ENCODE measurements at places on chromosomes 2 and 18. TPM values are rescaled to one million over a fixed set of nuclear protein-coding genes. Genes with fewer than 3 reads are reported as not detected.

- no peak for DNase-seq
Measured at GRCh38 chr2:23053601-23054000, 331.4 kb upstream of the KLHL29 start.

GRCh38 chr2:54572262-54572635 lies 116.1 kb downstream of the SPTBN1 start:
- DNase-seq: peak; percentile 36

The MTERF4 gene
- total RNA-seq: 70.9 TPM

DNA sequence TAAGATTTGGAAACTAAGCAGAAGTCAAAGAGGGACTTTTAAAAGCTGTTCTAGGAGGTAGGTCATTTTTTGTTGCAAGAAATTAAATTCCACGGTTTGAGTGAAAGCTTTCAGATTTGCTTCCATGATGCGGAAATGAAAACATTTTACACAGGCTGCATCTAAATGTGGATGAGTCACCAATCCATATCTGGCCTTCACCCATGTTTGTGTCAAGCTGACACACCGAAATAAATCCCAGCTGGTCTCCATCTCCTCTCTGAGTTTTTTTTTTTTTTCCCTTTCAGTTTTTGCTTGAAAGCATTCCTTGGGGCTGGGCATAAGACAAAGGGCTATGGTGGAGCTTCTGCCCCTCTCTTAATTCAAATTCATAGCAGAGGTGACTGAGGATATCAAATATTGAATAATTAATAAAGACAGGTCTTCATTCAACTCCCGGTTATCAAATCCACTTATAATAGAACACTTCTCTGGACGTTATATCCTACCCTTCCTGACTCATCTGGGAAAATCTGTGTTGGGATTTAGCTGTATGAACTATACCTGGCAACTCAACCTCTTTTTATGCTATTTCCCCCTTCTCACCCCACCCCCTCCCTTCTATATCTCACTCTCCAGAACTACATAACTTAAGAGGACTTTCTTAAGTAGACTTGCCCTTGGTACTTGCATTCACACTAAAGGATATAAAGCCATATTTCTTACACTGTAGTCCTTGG lies 558.3 kb upstream of the GCFC2 start:
- DNase-seq: peak; percentile 80

DNA sequence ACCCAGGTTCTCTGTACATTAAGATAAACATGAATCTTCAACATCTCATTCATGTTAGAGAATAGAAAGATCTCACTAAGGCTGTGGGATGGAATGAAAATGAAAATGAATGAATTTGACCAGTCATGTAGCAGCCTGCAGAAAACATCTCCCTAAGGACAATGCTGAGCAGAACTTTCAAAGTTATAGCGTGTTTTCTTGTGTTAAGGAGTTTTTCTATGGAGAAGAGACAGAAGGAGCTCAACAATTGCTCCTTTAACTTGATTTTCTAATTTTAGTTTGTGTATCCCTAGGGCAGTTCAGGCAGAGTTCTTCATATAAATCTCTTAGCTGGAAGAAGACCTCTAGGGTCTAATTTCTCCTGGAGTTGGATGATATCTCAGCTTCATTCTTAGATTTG lies 45.2 kb upstream of the PDCL3 start:
- no peak for DNase-seq

- no peak for DNase-seq
Measured at GRCh38 chr18:34744569-34744968, 34.5 kb downstream of the DTNA start.

- peak; percentile 81 for DNase-seq
Measured at GRCh38 chr2:47344890-47345589, 57.9 kb upstream of the MSH2 start.

GRCh38 chr2:119862127-119862889 lies 102.6 kb downstream of the PTPN4 start:
- no peak for DNase-seq

The SPP2 gene
- total RNA-seq: not detected

The CELF4 gene
- 0.51 TPM for total RNA-seq

- peak; percentile 89 for DNase-seq
Measured at GRCh38 chr2:170409164-170409535, 231.2 kb downstream of the MYO3B start.

The SLC9A4 gene
- total RNA-seq: 0.10 TPM

GRCh38 chr2:183868707-183869106 lies 729.6 kb upstream of the ZNF804A start:
- DNase-seq: no peak

DNA sequence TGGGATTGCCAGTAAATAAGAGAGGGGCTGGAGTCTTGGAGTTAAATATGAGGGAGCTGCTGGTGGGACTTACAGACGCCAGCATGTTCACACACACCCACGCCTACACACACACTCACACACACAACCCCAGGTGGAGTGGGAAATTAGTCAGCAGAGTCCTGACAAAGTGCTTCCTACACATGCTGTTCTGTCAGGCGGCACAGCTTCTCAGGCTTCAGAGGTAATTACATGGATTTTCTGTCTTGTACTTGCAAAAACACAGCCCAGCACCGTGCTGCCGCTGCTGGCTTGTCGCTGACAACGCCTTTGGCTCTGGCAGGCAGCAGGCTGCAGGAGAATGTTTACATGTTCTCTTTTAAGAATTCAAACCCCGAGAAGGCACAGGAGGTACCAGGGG lies 1186.3 kb upstream of the CELF4 start:
- peak; percentile 51 for DNase-seq

- DNase-seq: no peak
Measured at GRCh38 chr18:47263430-47264307, 12.2 kb upstream of the SKOR2 start.

DNA sequence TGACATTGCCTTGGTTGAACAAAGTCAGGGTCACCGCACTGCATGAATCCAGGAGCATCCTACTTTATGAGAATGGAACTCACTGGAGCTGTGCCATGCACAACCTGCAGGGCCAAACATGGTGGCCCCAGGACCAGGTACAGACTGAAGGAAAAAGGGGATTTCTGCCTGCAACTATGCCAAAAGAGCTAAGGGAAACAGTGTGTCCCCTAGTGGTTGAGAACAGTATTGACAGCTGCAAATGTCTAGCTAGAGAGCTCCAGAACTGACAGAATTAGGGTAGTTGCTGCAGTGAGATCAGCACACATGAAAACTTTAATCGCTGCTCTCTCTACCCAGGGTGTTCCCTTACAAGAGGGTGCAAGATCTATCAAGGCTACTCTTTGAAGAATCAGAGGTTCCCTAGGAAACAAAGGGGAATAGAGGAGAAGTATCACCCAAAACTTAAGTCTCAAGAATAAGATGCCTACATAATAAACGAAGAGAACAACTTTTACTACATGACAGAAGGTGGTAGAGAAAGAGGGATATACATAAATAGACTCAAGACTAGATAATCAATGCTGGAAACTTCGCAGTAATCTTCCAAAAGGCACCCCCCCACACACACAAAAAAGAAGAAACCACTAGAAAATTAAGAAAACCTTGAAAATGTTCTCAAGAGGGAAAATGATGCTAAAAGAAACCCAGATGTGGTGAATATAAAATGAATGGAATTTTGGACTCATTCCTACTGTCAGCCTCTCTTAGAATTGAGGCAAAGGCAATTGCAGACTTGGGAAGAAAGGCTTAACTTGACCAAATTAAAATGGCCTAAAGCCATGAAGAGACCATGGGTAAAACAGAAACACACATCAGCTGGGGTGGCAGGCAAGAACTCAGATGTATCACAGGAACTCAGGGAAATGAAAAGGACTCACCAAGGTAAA lies 43.6 kb upstream of the IHH start:
- DNase-seq: peak; percentile 20

DNA sequence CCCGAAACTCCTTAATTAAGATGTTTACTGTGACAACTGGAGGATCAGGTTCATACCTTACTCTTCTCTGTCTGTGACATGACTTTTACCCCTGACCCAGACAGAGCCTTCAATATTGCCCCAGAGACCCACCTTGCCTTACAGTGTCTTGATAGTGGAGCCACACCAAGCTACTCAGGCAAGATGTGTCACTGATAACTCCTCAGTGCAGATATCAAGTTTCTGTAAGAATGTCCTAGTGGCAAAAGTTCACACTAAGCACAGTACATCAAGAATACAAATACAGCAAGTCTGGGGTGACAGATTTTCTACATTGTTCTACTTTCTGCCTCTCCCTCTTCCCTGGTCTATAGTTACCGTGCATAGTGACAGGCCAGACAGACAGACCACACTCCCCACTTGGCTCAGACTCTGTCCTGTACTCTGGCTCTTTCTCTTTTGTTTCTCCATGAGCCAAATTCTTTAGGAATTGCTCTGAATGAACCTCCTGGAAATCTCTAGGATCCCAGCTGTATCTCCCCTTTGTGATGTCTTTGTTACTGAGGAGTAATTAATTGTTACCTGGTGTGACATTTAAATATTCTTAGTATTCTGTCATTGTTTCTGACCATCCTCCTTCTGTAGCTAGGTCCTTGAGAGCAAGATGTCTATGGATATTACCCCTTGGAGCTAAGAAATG lies 24.1 kb upstream of the APOB start:
- DNase-seq: no peak

DNA sequence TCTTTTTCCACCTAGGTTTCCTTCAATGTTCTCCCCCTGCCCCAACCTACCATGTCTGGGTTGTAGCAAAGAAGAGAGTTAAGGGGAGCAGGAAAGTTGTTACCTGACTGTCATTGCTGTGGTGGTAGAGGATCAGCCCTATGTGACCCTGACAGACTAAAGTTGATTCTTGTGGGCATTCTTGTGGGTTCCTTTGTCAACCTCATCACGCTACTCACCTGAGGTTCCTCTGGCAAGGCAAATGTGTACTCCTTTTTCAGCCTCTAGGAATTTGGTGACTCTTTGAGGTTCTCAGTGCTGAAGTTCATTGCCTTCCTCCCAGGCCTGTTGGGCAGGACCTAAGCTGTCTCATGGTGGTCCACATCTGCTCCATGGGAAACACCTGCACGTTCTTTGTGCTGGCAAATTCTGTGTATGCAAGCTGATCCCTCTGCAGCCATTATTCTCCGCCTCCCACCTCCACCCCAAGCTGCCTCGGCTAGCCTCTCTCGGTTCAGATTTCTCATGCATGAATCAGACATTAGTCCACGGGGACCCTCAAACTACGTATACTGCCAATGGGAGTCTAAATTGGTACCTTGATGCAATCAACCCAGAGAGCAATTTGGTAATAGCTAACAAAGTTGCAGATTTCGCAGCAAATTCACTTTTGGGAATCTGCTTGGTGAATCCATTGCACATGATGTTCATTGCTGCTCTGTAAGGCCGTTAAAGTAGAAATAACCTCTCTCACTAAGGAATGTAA lies 1.5 kb upstream of the GMCL1 start:
- no peak for DNase-seq

DNA sequence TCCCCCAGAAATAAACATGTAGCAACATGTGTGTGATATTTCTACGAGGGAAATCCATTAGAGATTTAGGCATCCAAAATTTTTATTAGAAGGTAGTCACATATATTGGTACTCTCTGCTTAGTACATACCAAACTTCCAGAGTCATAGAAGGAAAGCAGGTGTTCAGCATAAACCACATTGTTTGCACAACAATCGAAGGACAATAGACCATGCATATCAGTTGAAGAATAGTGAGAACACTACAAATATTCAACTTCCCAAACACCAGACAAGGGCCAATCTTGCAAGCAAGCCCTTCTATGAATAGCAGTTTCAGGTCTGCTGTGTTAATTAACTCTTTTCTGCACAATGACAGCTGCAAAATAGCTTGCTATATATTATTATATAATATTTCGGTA lies 702.2 kb downstream of the ERBB4 start:
- DNase-seq: no peak

GRCh38 chr18:10322004-10322403 lies 132.4 kb upstream of the APCDD1 start:
- no peak for DNase-seq

The CRYGD gene
- not detected for total RNA-seq

DNA sequence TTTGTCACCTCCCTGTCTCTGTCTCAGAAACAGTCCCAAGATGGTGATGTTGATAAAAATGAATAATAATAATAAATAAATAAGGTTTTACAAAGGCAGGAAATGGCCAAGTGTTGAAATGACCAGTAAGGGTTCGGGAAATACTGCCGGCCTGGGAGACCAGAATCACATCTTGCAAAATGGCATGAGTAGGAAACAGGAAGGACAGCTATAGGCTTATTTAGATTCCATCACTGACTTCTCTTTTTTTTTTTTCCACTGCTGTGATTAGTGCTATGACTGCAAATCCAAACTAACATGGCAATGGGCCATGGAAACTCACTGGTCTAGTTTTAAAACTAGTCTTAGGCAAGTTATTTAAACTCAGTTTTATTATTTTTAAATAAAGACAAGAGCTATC lies 60.6 kb downstream of the SCN1A start:
- DNase-seq: no peak

DNA sequence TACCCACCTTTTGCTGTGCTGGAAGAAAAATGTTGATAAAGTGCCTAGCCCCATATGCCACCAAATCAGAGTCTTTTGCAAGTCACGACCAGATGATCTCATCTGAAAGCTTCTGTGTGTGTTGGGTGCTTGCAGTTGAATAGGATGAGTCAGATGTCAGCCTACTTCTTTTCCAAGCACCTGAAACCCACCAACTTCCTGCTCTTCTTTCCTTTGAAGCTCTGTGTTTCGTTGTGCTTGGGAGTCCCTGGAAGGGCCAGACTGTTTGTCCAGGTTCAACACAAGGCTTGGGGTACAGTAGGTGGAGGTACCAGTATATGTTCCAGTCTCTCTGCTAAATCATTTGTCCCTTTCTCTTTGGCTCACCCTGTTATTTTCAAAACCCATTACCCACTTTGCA lies 36.8 kb upstream of the LCLAT1 start:
- no peak for DNase-seq

GRCh38 chr2:172239944-172240590 lies 137.4 kb upstream of the DLX2 start:
- DNase-seq: no peak

- DNase-seq: no peak
Measured at GRCh38 chr2:137262594-137262993, 497.2 kb downstream of the THSD7B start.

The CCDC102B gene
- total RNA-seq: 19.6 TPM

The MARCHF4 gene
- total RNA-seq: not detected

The CCDC68 gene
- 5.0 TPM for total RNA-seq

GRCh38 chr2:164150604-164151003 lies 414.8 kb upstream of the FIGN start:
- DNase-seq: no peak

- no peak for DNase-seq
Measured at GRCh38 chr2:119006441-119006840, 64.4 kb downstream of the MARCO start.

GRCh38 chr2:130877258-130877657 lies 40.5 kb downstream of the ARHGEF4 start:
- no peak for DNase-seq

DNA sequence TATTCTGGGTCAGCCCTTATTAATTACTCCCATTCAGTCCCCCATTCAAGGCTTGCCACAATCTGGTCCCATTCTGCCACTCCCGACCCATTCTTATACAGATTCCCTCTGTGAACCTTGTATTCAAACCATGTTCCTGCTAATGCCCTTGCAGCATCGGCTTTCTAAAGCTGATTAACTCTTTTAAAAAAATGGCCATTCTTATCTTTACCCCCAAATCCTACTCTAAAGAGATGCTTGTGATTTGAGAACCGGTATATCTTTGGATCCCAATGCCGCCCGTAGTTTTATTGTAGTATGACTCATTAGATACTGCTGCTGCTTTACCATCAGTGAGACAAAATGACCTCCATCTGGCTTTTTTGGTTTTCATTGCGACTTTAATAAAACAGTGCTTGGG lies 72.2 kb downstream of the XRCC5 start:
- DNase-seq: no peak

The EMILIN1 gene
- total RNA-seq: 82.0 TPM

The TMEM247 gene
- not detected for total RNA-seq
